NCI-H1436 treated with DMSO at 0.1 percent for 48 hours (cell line): ENCODE measurements at places on chromosomes 12 and 14.

GRCh38 chr12:45681465-45681864, 48.0 kb upstream of the ARID2 start:
- no peak for DNase-seq

DNA sequence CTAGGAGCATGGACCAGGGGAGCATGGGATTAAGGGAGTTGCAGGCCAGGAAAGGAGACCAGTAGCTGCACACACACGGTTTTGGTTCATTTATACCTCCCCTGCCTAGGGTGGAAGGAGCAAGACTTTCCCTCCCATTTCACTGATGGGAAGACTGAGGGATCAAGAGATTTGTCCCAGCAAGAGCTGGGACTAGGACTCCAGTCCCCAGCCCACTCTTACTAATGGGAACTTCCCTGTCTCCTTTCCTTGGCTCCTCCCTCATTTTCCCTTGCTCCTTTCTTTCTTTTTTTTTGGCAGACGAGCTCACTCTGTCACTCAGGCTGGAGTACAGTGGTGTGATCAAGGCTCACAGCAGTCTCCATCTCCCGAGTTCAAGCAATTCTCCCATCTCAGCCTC, 13.0 kb downstream of the SCNN1A start:
- DNase-seq = no peak

GRCh38 chr12:130198026-130198662, 35.9 kb downstream of the FZD10 start:
- no peak for DNase-seq

DNA sequence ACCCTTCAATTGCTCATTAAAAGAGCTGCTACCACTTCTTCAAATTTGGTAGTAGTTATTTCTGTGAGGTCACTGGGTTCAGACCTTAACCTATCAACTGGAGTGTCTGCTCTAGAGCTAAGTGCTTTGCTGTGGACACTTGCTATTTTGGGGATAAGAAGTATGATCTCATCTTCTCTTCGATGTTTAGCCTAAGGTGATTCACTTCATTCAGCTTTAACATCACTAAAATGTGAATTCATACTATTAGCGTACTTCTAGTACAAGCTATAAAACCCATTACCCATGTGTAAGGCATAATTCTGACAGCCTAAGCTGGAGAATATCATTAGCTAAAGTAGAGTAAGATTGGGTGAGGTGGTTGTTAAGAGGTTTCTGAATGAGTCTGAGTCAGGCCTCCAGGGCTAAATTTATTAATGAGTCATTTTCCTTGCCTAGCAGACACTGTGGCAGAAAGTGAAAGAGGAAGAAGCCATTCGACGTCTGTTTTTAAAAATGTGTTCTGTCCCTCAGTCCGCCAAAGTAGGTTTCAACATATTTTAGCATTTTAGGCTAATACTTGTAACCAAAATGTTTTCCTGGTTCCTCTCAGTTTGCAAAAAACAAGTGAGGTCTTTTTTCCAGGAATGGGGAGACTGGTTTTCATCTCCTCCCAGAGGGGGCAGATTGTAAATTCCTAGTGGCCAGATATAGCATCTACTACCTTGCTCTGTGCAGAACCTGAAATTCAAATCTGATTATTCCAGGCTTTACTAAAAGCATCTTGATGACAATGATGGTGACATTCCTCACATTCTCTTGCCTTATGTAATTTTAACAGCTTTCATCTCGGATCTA, 103.6 kb downstream of the SSPN start:
- DNase-seq = no peak

GRCh38 chr14:82854901-82855300, 1321.2 kb upstream of the SEL1L start:
- DNase-seq = no peak
